ENCODE measurements at places on chromosomes 3 and 15.

DNA sequence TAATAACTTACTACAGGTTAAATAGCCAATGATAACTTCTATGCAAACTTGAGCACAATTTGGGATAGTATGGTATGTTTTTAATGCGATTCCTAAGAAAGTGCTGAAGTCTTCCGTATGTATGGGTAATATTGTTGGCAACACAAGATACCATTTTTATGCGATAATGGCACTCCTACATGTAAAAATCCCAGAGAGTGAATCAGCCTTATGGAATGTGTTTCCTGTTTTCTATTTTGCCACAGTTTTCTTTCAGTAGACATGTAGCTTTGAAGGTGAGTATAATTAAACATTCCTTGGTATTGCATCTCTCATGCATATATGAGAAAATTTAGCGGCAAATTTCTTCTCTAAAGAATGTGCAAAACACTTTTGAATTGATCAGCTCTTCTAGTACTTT is 396.8 kb upstream of the AZI2 start:
- DNase-seq = no peak

- DNase-seq = peak; percentile 0
Measured at GRCh38 chr3:6640907-6641306, 220.0 kb upstream of the GRM7 start.

- DNase-seq = no peak
Measured at GRCh38 chr3:172542999-172543398, 19.8 kb upstream of the TNFSF10 start.

DNA sequence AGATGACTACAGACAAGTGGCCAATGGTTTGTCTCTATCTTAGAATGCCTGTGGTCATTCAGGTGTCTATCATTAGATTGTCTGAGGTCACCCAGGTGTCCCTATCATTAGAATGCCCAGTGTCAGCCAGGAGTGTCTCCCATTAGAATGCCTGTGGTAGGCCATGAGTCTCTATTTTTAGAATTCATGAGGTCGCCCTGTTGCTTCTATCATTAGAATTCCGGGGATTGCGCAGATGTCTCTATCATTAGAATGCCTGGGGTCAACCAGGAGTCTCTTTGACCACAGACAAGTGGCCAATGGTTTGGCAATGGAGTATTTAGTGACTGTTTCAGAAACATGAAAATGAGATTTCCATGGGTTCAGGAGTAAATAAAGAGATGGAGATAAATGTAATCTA is 7.6 kb downstream of the RTP2 start:
- no peak for DNase-seq

DNA sequence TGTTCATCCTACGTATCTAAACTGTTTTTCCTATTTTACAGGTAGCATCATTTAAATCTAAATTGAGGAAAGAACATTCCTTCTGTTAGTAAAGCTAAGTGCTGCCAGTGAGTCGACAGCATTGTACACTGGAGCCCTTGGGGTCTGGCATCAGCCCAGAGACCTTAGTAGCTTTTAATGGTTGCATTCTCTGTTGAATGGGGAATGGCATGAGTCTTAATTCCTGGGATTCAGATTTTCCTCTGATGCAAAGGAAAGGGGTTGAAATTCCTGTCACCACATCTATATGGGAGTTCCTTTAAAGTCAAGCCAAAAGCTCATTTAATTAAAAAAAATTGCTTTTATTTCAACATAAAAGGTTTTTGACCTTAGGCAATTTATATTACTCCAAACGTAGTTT is 148.4 kb upstream of the GBE1 start:
- no peak for DNase-seq

- no peak for DNase-seq
Measured at GRCh38 chr3:170689893-170690660, 104.2 kb upstream of the SLC7A14 start.

- no peak for DNase-seq
Measured at GRCh38 chr3:195666-196065, 897 bp upstream of the CHL1 start.

DNA sequence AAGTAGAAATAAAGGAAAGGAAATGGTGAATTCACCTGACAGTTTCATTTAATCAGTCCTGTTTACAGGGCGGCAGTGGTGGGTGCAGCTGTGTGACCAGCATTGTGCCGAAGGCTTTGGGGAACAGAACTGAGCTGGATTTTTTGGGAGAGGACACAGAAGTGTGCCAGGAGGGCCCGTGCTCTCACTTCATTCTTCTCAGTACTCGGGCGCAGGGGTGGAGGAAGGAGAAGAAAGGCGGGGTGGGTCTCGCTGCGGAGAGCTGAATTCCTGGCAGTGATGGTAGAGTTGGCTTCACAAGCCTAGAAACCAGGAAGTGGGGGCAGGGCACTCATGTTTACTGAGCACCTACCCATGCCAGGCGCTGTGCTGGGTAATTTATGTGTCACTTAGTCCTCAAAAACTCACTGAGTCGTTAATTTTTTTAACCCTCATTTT is 64.6 kb downstream of the CRTC3 start:
- DNase-seq = peak; percentile 23

DNA sequence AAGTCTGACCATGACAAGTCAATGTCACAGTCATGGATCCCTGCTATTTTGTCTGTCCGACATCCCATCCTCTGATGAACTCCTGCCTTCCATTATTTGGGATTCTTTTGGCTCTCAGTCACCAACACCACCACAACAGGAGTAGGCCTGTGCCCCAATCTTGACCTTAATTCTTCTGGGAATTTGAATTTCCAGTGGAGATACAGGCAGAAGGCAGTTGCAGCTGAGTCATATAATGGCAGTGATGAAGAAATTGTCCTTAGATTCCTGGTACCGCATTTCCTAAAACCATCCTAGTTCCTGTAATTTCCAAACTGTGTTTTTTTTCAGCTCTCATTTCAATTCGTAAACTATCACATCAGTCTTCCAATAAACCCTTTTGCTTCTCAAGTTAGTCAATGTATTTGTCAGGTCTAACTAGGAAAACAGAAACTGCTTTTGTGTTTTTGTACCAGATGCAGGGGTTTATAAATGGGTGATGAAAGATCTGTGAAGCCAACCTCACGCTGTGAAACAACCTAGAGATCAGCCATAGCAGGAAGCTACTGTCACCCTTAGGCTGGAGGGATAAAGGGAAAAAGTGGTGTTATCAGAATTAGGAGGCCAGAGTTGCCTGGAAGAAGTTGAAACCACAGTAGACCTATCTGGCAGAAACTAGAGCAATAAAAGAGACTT is 126.3 kb upstream of the TMEM108 start:
- DNase-seq = no peak

DNA sequence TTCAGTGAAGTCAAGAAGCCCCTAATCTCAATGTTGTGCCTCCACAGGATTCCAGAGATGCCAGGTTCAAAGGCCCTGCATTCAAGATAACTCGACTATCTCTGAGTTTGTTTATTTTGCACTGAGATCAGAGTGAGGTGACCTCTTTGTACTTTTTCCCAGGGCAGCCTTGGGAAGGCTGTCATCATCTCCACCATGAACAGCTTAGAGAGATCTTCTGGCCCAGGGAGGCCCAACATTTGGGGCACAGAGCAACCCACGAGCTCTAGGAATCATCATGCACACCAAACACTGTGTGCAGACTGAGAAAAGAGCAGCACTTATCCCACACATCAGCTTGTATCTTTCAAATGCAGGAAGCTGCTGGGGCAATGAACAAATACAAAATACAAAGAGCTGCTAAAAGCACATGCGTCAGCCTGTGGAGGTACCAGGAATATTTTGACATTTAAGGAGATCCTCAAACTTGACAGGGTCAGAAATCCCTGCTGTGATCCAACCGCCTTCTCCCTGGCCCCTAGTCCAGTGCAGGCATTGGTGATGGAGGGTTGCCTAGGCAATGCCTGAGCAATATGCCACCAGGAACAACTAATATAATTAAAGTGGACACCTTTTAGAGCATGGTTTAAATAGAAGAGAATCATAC is 33.6 kb downstream of the TRIM42 start:
- no peak for DNase-seq

DNA sequence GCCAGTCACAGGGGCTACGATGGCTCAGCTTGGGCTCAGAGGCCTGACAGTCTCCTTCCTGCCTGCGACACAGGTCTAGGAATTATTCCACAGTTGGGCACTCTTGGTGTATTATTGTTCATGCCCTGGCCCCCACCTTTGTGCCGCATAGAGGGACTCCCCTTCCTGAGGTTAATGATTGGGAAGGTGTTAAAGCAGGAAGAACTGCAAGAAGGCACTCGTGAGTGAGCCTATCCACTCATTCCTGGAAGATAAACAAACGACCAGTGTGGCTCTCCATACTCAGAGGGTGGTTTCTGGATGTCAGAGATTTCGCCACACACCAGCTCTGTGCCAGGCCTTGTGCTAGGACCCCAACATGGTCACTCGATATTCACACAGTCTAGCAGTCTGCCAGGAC is 12.3 kb downstream of the LIPC start:
- DNase-seq = no peak

DNA sequence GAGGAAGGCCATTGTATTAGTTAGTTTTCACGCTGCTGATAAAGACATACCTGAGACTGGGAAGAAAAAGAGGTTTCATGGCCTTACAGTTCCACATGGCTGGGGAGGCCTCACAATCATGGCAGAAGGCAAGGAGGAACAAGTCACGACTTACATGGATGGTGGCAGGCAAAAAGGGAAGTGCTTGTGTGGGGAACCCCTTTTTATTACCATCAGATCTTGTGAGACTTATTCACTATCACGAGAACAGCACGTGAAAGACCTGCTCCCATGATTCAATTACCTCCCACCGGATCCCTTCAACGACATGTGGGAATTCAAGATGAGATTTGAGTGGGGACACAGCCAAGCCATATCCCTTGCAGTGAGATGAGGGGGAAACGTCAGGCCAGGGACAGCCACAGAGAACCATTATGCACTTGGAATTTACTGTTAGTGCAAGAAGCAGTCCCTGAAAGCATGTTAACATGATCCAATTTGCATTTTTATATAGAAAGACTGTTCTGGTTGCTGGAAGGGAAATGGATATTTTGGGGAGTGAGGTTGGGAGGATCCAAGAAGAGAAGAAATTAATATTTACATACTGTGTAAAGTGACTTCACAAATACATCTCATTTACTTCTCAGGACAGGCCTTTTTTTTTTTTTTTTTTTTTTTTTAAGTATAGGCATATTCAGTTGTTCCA is 87.1 kb downstream of the ARNT2 start:
- DNase-seq = no peak

GRCh38 chr15:60223176-60223575 is 174.6 kb downstream of the ANXA2 start:
- DNase-seq = no peak

GRCh38 chr15:93144463-93145236 is 55.6 kb upstream of the RGMA start:
- DNase-seq = no peak

- DNase-seq = no peak
Measured at GRCh38 chr3:71443332-71443731, 140.2 kb downstream of the FOXP1 start.

- DNase-seq = no peak
Measured at GRCh38 chr3:135896613-135897012, 68.9 kb upstream of the PPP2R3A start.

DNA sequence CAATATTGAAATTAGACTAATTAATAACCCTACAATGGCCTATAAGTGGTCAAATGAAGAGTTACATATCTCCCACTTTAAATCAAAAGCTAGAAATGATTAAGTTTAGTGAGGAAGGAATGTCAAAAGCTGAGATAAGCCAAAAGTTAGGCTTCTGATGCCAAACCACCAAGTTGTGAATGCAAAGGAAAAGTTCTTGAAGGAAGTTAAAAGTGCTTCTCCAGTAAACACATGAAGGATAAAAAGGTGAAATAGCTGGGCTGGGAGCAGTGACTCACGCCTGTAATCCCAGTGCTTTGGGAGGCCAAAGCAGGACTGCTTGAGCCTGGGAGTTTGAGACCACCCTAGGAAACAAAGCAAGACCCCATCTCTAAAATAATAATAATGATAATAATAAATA is 46.9 kb upstream of the DCUN1D1 start:
- DNase-seq = no peak

DNA sequence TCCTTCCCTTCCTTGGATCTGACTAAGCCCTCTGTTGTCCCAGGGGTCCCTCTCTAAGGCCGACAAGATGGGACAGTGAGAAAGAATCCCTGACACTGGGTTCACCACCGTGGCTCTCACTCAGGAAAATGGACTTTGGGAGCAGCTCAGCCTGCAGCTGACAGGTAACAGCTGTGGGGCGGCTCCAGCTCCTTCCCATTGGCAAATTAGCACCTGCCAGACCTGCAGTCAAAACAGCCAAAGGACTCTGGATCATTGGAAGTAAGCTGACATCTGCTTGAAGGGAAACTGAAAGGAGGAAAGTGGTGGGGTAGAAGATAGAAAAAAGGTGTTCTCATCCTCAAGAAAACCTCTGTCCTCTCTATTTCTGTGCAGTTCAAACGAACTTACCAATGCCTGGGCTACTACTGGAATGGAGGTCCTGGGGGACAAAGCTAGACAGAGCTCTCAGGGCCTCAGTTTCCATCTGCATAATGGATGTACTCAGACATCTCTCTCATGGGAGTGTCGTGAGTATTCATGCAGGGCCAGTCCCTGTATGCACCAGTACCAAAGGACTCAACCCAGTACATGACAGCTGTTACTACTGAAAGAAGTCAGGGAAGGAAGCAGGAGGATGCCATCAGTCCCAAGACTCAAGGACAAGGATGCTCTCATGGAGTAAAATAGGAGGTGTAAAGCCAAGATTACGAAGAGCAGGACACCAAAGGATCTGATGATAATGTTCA is 53.6 kb upstream of the DCLK3 start:
- no peak for DNase-seq

DNA sequence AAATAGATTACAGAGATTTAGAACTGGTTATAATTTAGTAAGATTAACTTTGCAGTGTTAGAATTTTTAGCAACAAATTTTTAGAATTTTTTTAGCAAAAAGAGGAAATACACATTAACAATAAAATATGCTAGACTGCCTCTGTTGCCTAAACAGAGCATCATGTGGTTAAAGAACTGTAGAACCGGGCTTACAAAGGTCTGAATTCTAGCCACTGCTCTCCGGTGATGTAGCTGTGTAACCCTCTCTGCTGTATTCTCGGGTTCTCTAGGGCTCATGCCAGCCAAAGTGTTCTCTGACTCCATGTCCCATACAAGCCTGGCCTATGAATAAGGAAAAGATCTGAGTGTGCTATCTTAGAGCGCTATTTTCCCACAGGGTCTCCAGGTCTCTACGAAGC is 2.9 kb upstream of the P2RY12 start:
- DNase-seq = no peak

- no peak for DNase-seq
Measured at GRCh38 chr3:145719114-145719513, 441.9 kb downstream of the PLOD2 start.
